ENCODE measurements at places on chromosomes 2 and 18.

DNA sequence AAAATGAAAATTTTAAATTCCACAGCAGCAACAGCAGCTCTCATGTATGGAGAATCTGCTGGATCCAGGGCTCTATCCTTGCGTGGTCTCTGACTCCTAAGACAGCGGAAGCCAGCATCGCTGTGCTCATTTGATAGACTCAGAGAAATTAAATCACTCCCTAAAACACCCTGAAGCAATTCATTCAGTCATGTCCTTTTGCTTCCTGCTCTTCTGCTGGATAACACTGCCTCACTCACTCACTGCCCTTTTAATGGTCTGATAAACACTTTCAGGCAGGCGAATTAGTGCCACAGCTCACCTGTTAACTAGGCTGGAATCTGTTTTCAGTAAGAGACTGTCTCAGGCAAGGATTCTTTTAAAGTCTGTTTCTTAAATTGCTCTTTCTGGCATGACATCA, 10.0 kb downstream of the WIPF1 start:
- DNase-seq: no peak

DNA sequence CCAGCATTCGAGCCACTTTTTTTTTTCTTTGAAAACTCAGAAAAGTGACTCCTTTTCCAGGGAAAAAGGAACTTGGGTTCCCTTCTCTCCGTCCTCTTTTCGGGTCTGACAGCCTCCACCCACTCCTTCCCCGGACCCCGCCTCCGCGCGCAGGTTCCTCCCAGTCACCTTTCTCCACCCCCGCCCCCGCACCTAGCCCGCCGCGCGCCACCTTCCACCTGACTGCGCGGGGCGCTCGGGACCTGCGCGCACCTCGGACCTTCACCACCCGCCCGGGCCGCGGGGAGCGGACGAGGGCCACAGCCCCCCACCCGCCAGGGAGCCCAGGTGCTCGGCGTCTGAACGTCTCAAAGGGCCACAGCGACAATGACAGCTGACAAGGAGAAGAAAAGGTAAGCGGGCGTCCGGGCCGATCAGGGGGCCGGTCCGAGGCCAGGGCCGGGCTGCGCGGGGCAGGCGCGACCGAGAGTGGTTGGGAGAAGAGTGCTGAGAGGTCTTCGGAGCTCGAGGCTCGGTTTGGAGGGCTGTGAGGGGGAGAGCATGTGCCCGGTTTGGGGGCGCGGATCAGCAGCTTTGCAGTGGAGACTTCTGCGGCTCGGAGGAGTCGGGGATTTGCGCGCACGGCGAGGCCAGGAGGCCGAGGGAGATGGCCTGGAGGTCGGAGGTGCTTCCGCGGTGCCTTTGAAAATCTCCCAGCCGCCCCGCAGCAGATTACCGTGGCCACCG, 502 bp downstream of the EPAS1 start:
- peak; percentile 36 for DNase-seq

DNA sequence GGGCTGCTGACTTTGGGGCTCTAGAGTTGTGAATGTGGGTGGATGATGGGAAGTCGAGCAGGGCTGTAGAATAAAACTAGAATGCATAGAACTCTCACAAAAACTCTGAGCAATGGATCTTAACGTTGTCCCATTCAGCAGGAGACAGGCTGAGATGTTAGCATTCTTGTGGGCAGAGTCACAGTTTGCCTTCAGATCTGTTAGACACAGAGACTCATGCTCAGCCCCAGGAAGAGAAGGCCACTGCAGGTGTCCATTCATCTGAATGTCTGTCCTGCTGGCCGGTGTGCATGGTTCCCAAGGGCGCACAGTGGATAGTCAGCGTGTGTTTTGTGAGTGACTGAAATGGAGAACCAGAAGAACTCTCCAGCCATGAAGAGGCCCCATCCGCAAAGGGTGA, 111.3 kb downstream of the TSN start:
- DNase-seq: no peak

- DNase-seq: no peak
Measured at GRCh38 chr2:182946958-182947369, 80.5 kb upstream of the FRZB start.

DNA sequence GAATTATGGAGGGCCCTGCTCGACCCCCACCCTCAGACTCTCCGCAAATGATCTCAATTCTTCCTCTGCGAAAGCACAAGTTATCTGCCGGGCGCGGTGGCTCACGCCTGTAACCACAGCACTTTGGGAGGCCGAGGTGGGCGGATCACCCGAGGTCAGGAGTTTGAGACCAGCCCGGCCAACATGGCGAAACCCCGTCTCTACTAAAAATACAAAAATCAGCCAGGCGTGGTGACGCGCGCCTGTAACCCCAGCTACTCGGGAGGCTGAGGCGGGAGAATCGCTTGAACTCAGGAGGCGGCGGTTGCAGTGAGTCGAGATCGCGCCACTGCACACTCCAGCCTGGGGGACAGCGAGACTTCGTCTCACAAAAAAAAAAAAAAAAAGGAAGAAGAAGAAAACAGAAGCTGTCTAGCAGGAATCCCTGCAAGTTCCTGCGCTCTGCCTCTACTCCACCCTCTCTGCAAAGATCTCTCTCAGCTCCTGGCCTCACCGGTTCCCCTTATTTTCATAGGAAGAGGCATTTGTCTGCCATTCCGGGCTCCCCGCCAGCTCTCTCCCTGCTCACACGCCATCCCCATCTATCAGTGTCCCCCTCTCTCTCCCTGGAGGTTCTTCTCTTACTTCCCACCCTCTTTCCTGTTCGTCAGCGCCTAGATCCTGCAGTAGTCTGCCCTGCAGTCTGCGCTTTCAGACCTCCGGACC, 13.5 kb upstream of the COLEC12 start:
- no peak for DNase-seq
